ENCODE measurements at places on chromosomes 16 and 17.

DNA sequence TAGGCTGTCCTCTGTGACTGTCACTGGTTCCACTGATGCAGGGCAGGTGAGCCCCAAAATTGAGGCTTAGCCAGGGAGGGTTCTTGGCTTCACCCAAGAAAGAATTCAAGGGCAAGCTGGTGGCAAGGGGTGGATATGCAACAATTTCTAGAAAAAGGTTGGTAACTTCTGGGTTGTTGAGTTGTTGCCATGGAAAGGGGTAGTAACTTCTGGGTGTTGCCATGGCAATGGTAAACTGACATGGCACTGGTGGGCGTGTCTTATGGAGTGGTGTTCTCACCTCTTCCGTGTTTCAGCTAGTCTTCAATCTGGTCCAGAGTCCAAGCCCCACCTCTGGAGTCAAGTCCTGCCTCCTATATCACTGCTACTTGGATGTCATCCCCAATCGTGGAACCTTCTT lies 9.5 kb upstream of the GUCY2D start:
- no peak for DNase-seq

GRCh38 chr17:81854974-81855774 lies 5.2 kb downstream of the P4HB start:
- no peak for DNase-seq

DNA sequence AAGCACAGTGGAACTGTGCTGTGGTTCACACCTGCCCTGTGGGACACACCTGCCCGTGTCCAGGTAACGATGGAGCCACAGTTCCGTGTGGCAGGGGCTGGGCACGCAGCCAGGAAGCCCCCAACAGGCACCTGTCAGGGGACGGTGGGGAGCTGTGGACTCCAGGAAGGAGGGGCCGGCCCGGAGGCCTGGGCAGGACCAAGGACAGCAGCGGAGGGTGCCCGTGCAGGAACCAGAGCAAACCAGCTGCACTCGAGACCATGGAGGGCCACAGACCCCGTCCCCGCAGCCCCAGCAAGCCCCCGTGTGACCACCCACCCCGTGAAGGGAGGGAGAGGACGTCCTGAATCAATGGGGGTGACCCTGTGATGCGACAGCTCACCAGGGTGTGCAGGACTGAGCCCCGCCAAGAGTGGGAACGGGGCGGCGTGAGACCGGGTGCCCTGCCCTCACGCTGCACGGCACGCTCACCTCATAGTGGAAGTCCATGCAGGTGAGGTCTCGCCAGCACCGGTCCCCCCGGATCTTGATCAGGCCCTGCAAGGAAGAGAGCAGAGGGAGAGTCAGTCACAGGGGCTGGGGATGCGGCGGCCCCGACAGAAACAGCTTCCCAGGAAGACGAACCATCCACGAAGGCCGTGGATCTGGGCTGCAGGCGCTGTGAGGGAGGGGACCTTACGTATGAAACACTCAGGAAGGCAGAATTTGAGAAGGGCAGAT lies 78.1 kb downstream of the LMF1 start:
- DNase-seq: no peak

- no peak for DNase-seq
Measured at GRCh38 chr16:11425140-11425539, 79.9 kb downstream of the RMI2 start.

DNA sequence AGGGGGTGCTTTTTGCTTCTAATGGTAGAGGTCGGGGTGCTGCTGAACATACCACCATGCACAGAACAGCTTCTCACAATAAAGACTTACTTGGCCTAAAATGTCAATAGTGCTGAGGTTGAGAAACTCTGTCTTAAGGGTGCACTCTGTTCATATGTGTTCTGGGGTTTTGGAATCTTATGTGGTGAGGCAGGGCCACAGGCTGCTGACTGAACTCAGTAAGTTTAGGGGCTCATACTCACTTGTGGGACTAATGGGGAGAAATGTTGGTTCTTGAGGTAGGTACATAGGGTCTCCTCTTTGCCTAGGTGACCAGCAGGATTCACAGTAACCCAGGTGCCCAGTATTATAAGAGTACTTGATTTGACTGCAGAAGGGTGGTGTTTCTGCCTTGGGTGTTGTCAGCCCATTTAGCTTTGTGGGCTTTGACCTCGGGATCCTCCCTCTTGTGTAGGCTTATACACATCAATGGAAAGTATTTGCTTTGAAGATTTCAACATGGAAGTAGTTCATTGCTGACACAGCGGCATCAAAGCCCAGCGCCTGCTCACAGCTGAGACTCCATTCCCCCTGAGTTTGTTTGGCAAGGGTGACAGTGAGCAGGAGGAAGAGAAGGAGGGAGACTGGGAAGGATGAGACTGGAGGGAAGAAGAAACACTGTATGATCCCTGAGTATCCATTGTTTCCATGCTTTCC lies 17.2 kb downstream of the SLC7A6 start:
- DNase-seq: no peak

DNA sequence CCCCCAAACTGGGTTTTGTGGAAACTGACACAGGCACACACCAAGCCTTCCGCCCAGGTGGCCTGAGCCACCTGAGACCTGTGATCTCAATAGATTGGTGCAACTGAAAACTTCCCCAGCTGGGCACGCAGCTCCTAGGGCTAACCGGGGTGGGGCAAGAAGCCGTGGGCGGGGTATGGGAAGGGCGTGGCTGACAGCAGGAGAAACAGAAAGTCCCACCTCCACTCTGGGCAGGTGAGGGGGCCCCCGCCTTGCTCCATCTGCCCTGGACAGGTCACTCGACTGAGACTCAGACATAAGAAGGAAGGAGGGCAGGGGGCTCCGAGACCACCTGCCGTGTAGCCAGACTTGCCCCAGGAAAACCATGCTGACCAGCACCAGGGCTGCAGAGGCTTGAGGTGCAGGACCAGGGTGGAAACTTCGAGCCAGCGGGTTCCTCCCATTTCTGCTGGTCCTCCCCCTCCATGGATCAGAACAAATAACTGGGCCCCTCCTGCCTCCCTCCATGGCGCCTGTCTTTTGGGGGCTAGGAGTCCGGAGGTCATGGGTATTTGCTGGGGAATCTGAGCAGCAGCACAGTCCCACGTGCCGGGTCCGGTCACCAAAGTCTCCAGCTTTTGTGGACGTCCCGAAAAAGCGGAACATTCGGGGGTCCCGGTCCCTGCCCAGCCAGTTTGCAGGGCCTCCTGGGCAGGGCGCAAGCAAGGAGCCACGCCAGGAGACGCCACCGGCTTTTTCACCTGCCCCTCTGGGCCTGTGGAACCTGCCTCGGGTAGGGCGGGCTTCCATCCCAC lies 1.3 kb downstream of the TIMP2 start:
- no peak for DNase-seq

- DNase-seq: no peak
Measured at GRCh38 chr17:63364387-63364786, 81.7 kb downstream of the CYB561 start.

DNA sequence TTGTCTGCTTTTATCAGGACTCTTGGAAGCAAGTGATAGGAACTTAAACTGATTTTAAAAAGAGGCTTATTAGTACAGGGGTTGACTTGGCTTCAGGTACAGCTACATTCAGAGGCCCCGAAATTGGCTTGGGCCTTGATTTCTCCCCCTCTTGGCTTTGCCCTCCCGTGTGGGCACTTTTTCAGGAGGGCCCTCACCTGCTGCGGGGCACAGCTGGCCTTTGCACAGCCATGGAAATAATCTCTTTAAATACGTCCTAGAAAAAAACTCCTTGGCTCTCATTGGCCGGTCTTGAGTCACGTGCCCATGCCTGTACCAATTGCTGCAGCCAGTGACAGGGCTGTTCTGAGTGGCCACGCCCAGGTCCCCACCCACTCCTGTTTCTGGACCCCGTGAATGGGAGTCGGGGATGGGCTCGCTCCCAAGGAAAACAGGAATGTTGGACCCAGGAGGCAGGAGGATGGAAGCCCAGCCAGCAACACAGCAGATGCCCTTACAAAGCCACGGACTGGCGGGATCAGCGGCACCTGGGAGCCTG lies 15.0 kb downstream of the CA5A start:
- DNase-seq: no peak

DNA sequence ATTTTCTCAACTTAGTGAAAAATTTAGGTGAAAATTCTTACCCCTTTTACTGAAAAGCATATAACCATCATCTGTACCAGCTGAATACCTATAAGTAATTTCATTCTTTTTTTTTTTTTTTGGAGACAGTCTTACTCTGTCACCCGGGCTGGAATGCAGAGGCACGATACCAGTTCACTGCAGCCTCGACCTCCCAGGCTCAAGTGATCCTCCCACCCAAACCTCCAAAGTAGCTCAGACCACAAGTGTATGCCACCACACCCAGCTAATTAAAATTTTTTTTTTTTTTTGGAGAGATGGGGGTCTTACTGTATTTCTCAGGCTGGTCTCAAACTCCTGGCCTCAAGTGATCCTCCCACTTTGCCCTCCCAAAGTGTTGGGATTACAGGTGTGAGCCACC lies 33.8 kb downstream of the TUBD1 start:
- no peak for DNase-seq

- DNase-seq: no peak
Measured at GRCh38 chr17:31476525-31477416, 85.3 kb downstream of the RAB11FIP4 start.

- DNase-seq: no peak
Measured at GRCh38 chr16:46713634-46714033, 24.2 kb downstream of the ORC6 start.

- DNase-seq: no peak
Measured at GRCh38 chr17:29825604-29826003, 104.4 kb downstream of the SSH2 start.

- no peak for DNase-seq
Measured at GRCh38 chr16:55498101-55498500, 10.8 kb upstream of the LPCAT2 start.

GRCh38 chr17:55266051-55266957 lies 1.5 kb downstream of the HLF start:
- DNase-seq: no peak

- DNase-seq: no peak
Measured at GRCh38 chr17:77140878-77141767, at the start of gene SEC14L1. Gene SEC14L1, plus strand, starts transcription at chr17:77140969. Its CDS starts 2,628 bp downstream, at chr17:77143597.

- DNase-seq: no peak
Measured at GRCh38 chr16:10584981-10585438, 4.6 kb upstream of the EMP2 start.

DNA sequence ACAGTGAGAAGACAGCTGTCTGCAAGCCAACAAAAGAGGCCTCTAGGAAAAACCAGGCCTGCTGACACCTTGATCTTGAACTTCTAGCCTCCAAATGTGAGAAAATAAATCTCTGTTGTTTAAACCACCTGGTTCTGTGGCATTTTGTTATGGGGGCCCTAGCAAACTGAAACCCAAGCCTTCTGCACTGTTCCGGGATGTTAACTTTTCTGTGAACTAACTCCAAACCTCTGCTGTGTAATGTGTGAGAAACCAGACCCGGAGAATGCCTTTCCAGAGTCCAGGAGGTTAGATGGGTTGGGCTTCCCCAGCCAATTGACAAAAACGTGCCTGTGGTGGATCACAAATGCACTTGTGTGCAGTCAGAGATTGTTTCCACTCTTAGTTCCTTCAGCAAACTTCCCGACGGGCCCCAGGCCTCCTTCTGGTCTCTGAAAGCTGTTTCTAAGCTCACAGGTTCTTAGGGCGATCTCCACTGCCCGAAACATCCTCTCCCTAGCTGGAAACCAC lies 13.6 kb upstream of the GGA2 start:
- DNase-seq: no peak

GRCh38 chr16:25064937-25065336 lies 46.6 kb upstream of the LCMT1 start:
- no peak for DNase-seq

DNA sequence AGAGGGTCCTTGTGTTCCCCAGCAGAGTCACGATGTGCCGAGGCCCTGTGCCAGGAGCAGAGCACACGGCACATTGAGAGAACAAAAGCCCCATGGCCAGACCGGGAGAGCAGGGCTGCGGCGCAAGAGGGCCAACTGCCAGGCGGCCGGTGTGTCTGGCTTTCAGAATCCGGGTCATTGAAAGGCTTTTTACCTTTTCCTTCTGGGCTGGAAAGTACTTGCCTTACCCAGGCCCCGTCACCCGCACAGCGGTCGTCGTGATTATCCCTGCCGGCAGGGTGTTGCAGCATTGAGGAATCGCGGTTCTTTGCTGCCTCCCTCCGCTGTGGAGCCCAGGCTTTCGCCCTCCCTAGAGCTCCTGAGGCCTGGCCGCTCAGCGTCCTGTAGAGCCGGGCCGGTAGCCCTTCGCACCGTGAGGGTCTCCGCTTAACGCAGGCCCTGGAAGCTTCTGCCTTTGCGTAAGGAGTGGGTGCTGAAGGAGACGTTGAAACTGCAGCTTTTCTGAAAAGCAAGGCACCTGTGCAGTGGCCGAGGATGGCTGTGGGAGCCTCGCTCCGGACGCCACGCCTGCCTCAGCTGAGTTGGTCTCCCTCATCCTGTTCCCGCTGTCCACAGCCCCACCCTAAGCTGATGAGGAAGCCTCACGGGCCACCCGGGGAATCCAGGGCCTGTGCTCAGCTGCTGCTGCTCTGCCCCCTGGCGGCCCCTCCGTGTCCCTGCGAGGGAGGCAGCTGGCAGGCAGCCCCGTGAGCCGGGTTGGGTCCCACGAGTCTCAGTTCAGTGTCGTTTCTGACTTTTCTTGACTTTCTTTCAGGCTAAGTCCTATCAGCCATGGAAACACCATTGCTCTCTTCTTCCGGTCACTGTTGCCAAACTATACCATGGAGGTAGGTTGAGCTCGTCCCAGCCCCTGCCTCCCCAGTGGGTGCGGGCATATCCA lies 8.6 kb upstream of the MC1R start:
- no peak for DNase-seq

- no peak for DNase-seq
Measured at GRCh38 chr16:27287051-27287811, 18.7 kb upstream of the NSMCE1 start.

DNA sequence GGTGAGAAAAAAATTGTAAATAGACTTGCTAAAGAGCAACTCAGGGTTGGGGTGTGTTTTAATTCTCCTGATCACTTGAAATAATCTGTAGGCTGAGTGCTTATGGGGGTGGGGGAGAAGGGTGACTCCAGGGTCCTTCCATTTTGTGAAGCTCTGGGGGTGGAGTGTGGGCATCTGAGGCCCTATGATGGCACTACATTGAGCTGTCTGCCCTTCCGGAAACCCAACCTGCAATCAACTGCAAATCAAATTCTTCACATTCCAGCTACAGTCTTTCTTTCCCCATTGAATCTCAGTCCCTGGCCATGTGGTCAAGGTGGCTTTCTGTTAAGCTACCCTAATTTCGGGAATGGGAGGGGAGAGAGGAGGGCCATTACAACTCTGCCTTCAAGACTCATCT lies 6.0 kb upstream of the CDC6 start:
- DNase-seq: no peak

- no peak for DNase-seq
Measured at GRCh38 chr17:9912121-9913099, 7.3 kb upstream of the RCVRN start.

GRCh38 chr16:84754956-84755672 lies 55.3 kb downstream of the USP10 start:
- DNase-seq: no peak

GRCh38 chr17:48542114-48542656 lies 2.7 kb downstream of the HOXB2 start:
- no peak for DNase-seq

DNA sequence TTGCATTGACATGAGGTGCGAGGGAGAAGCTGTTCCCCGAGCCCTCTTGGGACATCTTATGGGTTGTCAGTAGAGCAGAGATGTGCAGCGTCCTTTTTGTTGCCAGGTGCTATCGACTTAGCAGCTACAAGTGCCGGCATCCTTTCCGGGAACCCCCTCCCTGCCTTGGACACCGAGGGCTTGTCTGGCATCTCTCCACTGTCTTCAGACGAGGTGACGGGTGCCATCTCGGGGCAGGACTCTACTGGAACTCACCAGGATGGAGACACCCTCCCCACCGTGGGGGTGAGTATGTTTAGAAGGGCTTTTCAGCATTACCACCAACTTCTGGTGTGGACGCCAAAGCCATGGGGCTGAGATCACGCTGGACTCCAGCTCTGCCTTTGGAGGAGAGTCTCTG lies 11.8 kb upstream of the JPT2 start:
- DNase-seq: no peak
